ENCODE measurements at places on chromosomes 7 and 10.

DNA sequence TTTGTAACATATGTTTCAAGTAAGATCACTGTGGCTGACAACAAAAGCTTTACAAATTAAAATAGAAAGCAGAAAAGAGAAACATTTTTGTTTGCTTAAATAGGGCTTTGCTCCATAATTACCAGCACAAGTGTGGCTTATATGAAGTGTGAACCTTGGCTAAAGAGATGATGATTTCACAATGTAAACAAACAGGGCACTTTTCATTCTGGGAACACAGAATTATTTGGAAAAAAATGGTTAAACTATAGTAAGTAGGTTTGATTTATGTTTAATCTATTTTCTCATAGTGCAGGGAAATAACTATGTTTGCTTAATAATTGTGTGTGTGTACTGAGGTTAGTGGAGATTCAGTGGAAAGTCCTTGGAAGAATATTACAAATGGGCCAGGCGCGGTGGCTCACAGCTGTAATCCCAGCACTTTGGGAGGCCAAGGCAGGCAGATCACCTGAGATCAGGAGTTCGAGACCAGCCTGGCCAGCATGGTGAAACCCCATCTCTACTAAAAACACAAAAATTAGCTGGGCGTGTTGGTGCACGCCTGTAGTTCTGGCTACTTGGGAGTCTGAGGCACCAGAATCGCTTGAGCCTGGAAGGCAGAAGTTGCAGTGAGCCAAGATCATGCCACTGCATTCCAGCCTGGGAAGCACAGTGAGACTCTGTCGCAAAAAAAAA is 19.1 kb upstream of the OTUD1 start:
- DNase-seq: no peak

DNA sequence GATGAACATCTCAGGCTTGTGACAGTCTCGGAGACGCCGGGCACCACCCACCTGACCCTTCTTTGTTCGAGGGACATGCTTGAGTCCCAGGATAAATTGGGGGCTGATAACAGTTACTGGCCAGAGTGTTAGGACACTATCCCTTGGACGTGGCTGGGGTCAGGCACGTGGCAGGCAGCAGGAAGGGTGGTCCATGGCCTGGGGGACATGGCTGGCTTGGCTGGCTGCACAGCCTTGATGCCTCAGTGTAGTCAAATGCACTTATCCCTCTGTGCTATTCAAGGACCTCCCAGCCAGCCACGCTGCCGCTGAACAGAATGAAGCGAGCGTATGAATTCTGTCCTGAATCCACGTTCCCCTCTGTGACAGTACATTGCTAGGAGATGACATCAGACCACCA is 662.0 kb upstream of the FOXK1 start:
- no peak for DNase-seq

DNA sequence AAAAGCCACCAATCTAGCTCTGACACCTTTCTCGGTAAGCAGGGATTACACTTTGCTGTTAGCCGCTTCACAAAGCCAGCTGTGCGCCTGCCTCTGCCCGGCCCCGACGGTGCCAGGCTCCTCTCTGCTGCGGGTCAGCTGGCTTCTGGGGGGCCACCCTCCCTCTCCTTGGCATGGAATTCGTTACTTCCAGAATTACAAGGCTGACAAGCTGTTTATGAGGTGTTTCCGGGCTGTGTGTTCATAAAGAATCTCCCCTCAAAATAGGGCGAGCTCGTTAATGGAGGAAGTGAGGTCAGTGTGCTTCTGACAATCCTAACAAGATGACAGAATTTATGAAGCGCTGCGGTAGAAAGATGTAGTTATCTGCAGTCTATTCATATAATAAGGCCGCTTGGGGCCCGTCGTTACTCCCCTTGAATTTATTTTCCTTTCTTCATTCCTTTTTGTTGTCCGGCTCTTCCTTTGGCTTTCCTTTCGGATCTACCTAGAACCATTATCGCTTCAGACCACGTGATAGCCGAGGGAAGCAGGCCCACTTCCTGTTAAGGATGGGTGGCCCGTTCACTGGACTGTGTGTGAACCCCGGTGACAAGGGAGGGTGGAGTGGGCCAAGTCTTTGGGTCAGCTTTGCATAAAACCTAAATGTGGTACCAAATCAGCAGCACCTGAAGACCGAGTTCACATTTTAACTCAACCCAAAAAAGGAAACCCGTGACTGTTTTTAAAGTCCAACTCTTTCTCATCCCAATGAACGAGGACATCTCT is 273.0 kb upstream of the YAE1 start:
- no peak for DNase-seq

- DNase-seq: no peak
Measured at GRCh38 chr7:27424749-27425148, 182.1 kb downstream of the EVX1 start.

DNA sequence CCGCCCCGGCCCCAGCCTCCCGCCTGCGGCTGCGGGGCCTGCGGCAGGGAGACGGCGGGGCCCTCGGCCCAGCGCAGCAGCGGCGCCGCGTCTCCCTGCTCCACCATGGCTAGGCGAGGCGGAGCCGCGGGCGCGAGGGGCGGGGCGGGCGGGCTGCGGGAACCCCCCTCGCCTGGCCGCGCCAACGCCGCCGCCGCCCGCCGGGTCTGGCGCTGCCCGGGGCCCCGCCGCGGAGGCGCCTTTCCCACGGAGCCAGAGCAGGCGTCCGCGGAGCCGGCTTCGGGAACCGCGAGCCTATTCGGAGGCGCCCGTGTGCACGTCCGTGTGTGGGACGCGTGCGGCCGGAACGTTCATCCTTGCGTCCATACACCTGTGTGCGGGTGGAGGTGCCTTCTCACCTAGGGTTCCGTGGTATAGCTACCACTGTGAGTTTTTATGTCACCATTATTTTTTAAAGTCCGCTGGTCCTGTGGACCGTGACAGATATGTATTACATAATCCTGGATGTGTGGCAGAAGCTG is at the start of gene DENND11:
TSS of gene DENND11 (minus strand) at position 120 of the 521 bp plus-strand sequence. CDS start at position 107, 13 bp downstream.
- DNase-seq: no peak

DNA sequence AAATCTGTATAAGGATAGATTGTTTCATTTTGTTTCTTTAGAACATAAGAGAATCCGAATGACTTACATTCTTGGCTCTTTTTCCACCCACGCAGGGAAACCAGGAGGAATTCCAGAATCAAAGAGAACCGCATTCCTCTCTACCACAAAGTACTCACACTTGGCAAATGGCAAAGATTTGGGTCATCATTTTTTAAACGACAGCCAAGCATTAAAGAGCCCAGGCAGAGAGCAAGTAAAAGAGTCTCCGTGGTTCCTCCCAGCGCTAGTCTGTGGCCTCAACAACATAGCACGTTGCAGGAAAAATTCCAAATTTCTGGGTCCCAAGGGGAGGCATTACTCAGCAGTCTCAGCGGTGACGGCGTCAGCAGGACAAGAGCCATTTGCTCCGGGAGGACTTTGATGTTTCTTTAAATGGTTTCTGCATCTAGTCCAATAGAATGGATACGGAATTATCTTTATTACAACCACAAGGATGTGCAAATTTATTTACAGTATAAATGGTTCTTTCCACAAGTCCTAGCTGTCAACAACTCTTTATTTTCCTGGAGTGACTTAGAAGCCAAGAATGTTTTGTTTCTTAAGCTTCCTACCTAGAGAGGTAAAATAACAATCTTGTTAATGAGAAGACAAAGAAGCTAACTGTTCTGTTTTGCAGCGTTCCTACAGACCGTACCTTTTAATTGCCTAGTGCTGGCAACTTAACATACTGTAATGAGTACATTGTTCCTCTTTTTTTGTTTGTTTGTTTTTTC is 232.5 kb downstream of the SKIDA1 start:
- no peak for DNase-seq

GRCh38 chr7:31906479-31907171 is 163.6 kb downstream of the PDE1C start:
- no peak for DNase-seq

DNA sequence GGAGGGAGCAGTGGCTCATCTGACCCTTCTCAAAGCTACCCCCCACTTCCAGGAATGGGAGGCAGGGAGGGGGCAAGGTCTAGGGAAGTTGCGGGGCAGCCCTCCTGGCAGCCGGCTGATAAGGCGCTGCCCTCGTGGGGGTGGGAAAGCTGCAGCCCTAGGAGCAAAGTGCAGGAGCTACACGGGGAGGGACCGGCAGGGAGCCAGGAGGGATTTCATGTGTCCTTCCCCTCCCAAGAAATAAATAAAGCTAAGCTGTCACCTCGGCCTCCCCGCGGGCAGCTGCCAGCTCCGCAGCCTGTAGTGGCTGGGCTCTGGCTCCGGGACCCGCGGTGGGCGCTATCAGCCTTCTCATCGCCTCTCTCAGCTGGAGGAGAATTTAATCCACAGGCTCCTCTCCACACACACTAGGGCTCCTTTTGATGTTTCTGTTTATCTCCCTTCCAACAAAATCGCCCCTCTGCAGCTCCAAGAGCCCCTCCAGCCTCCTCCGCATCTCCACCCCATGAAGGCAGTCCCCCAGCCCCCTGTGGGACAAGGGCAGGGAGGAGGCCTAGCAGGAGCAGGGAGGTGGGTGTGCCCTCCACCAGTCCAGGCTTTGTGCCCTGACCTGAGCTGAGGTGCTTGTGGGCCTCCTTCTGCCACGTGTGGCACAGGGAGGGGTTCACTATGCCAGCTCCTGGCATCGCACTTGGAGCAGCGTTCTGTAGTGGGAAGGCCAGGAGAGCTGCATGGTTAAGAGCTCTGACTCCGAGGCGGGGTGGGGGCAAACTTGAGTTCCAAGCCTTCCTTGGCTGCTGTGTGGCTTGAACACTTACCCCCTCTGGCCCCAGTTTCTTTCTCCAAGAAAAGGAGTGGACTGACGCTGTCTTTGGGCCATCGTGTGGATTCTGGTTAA is 80.5 kb downstream of the C10orf105 start:
- no peak for DNase-seq

- no peak for DNase-seq
Measured at GRCh38 chr10:15433850-15434537, 62.9 kb upstream of the FAM171A1 start.

DNA sequence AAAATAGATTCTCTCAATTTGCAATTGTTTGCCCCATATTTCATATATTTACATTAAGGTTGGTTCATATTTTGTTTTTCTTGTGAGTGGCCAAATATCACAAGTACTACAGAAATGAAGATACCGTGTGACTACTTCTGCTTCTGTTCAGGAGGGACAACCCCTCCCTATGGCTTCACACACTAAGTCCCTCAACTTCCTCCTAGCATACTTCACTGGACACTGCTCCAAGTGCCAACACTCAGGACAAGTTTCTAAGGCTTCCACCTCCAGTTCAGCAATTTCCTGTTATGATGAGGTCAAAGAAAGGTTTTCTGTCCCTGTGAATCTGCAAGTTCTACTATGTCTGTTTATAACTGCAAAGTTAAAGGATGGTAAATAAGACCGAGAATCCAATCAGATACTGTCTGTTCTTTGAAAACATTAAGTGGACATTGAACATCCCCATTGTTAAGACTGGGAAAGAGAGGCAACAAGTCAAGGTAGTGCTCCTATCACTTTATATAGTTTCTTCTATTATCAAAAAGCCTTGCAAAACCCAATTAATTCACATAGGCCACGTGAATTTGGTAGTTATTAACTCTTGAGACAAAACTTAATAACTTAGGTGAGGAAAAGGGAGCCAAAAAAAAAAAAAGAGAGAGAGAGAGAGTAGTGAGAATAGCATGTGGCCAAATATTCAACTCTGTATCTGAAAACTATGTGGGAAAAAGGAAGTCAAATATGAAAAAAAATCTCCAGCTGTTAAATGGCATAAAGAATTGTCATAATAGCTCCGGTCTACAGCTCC is 81.3 kb upstream of the DKK1 start:
- no peak for DNase-seq

DNA sequence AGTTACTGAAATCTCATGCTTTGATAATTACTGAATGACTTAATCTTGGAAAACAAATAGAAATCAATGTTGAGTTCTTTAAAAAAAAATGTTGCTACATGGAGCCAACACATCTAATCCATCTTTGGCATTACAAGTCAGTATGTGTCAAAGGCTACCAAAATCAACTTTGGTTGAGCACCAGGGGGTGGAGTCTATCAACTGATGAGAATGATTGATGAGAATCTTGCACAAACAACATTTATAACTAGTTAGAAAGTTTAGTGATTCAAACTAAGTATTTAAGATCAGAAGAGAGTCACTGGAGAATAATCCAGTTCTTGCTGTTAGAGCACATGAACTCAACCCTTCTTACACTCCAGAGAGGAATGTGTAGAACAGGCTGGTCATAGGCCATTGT is 70.5 kb upstream of the LRRC17 start:
- no peak for DNase-seq

DNA sequence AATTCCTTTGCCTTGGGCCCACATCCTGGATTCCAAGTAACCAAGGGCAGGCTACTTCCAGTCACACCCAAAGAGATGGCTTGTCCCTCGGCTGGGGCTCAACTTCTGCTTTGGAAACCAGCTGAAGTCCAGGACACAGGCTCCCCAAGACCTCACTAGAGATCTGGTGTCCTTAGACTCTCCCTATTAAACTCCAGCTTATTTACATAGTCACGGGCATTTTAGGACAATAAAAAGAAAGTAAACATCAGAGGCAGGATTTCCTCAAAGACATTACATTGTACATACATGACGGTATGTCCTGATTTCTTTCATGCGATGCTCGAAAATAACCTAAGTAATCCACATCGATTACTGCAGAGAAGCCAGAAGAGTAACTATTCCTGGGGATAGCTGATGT is 461.5 kb upstream of the C7orf33 start:
- no peak for DNase-seq

GRCh38 chr10:100359030-100359432 is 12.0 kb downstream of the SCD start:
- DNase-seq: no peak

DNA sequence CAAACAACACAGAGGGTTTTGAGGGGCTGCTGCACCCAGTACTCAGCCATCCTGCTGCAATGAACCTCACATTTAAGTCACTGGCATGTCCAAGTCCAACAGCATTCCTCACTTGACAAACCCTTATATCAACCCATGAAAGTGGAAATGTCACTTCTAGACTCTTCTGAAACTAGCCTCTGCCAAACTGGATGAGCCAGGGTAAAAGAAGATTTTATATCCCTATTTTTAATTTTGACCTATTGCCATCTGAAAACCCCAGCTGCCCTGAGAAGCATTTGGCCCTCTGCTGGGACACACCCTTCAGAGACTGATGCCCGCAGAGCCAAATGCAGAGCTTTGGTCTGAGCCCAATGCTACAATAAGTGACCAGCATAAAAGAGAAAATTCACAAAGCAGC is 201.1 kb downstream of the ANK3 start:
- DNase-seq: no peak

DNA sequence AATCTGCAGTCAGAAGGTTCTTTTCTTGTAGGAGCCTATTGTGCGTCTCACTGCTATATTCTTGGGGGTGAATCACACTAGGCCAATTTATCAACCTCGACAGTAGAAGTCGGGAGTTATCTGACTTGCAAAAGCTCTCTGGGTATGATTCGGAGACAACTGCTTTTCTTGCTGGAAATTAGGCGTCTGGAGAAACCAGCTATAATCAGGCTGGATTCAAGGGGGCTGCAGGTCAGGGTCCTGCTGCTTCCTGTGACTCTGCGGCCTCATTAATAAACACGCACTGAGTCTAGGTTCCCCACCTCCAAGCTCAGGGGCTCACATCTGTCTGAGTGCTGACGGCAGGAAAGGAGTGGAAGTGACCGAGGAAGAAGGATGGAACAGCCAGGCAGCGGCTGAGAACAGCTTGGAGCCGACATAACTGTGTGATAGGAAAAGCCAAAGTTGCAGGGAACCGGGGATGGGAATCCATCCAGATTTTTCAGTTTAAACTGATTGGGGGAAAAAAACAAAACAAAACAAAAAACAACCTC is 184.6 kb downstream of the FANK1 start:
- no peak for DNase-seq

Data from RWPE2 (cell line).